CD8-positive, alpha-beta T cell (primary cell): ENCODE measurements at places on chromosomes 5 and 9.

GRCh38 chr5:80070338-80071056, 35.3 kb downstream of the THBS4 start:
- DNase-seq, result no peak

DNA sequence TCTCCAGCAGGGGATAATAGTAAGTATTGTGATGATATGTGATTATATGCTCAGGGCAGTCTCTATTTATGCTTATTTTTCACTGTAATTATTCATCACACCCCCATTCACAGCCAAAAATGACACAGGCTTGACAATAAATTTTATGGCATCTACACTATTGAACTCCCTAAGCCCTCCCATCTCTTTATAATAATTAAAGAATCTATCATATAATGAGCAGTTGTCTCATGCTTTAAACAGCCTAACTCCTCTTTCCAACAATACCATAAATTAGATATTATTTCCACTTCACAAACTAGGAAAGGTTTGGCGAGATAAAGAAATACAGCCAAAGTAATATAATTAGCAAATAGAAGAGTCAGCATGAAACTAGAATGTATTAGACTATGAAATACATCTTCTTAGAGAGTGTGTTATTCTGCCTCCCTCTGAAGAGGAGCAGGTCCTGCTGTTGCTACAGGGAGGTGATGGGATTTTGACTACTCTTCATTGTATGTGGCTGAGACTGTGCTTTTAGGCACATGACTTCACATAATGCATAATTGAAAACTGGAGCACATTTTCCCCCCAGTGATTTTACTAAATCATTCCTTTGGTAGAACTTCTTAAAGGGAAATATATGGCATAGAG, 488.8 kb downstream of the HTR1A start:
- DNase-seq, result no peak

- DNase-seq, result no peak
Measured at GRCh38 chr9:132006677-132007370, 72.8 kb downstream of the MED27 start.

DNA sequence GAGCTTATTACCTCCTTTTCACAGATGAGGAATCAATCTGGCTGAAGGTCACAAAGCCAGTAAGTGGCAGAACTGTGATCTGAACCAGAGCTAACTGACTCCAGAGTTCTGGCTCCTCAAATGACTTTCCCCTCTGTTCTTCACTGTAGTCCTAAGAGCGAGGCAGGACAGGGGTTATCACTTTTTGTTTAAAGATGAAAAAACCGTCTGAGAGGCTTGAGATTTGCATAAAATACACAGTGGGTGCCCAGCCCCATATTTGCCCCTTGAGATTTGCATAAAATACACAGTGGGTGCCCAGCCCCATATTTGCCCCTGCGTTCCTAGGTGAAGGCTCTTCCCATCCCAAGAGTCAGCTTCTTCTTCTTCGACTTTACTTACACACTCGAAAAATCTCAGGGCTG, 667 bp downstream of the FBXO10 start:
- DNase-seq, result no peak

- no peak for DNase-seq
Measured at GRCh38 chr9:132634327-132634726, 35.5 kb downstream of the DDX31 start.

DNA sequence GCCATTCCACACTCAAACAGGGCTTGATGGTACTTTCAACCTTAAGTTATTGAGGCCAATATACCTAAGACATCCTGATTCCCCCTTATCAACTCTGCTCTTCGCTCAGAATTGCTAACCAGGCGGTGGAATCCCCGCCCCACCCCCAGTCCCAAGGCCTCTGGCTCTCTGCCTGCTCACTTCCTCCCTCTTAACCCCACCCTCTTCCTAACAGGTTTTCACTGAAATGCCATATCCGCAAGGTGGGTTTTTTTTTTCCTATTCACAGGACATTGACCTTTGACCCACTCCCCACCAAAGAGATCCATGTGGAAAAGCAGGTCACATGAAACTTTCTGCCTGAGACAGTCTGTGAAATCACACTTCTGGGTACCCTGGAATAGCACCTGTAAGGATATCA, 66.6 kb upstream of the IFNK start:
- no peak for DNase-seq

GRCh38 chr9:38171926-38172325, 102.9 kb upstream of the SHB start:
- DNase-seq, result no peak

DNA sequence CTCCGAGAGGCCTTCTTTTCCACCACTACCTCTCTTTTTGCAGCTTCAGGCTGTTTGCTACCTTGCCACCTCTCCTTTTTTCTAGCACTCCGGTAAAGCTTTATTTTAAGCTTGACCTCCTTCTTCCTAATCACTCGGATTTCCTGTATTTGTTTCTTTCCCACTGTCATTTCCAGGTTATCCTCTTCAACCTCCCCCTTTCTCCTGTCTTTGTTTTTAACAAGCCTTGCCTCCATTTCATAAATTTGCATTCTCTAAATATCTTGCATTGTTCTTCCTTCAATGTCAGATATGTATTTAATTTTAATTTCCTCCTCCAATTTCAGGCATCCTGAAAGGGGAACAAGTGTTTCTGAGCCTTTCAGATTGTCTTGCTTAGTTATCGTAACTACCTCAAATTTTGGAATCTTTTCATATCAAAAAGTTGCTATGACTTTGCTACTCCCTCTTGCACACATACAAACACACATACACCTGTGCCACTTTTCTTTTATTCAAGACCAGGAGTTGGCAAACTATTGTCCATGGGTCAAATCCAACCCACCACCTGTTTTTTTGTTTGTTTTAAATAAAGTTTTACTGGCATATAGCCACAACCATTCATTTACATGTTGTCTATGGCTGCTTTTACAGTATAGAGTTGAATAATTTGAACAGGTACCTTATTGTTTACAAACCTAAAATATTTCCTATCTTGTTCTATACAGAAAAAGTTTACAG, 22.7 kb downstream of the DPYSL3 start:
- DNase-seq, result no peak

GRCh38 chr5:38557308-38557710, 863 bp upstream of the LIFR start:
- DNase-seq, result no peak

GRCh38 chr5:36722900-36723299, 116.5 kb downstream of the SLC1A3 start:
- DNase-seq, result no peak

DNA sequence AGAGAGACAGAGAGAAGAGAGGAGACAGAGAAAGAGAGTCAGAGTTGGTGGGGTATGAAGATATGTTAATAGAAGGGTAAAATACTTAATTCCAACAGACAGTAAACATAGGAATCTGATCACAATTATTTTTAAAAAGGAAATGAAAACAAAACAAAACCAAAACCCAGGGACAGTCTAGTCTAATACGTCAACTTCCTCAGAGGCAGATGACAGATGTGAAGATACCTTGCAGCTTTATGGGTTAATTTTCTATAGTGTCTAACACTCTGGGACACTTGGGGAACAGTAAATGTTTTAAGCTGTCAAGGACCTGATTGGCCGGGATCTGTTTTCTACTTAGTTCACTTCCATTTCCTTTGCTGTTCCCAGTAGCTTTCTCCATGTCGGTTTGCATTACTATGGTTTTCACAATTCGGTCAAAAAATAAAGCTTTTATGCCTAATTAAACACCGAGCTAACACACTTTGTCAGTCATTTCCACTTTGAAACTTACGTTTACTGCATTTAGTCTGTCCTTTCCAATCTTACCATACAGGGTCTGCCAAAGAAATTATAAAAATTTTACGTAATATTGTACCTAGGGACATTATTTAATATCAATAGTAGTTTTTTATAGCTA, 216.5 kb downstream of the MCTP1 start:
- DNase-seq, result no peak

DNA sequence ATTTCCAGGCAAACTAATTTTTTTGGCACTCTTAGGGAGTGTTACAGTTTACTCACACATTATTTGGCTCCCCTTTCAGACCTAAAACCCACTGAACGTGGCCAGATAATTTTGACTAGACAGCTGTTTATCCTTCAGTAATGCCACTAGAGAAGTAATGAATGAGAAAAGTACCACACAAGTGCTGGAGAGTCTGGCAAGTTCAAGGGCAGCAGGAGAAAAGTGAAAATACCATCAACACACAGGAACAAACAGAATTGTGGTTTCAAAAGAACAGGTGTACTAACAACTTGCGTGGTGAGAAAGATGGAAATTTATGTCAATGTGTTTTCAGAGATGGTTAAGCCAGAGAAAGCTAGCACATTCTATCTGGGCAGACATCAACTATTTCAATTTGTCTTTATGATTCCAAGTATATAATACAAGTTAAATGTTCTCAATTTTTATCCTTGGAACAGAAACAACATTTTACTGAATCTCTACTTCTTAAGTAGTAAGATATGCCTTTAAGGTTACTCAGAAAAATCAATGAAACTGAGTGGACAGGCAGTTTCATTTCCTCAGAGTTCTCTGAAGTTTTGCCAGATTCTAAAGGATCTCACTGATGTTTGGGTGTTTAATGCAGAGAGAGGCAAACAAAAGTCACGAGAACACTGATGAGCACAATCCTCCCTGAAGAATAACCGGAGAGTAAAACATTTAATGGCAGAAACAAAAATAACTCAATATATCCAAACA, 91.0 kb downstream of the ARSB start:
- DNase-seq, result no peak

DNA sequence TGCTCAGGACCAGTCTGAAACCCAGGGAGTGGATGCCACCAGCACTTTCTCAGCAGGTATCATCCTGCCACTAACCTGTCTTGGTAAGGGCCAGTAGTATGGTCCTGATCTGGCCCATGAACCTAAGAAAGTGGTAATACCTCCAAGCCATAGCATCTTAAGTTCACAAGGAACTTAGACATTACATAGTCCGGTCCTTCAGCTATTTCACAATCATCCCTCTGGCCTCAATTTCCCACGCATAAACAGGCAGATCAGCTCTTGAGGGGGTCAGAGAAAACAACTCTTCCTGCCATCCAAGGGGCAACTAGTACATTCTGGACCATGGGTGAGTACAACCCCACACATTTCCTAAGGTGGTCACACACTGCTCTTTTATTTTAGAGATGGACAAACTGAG, 88.2 kb downstream of the PPIC start:
- DNase-seq, result no peak

DNA sequence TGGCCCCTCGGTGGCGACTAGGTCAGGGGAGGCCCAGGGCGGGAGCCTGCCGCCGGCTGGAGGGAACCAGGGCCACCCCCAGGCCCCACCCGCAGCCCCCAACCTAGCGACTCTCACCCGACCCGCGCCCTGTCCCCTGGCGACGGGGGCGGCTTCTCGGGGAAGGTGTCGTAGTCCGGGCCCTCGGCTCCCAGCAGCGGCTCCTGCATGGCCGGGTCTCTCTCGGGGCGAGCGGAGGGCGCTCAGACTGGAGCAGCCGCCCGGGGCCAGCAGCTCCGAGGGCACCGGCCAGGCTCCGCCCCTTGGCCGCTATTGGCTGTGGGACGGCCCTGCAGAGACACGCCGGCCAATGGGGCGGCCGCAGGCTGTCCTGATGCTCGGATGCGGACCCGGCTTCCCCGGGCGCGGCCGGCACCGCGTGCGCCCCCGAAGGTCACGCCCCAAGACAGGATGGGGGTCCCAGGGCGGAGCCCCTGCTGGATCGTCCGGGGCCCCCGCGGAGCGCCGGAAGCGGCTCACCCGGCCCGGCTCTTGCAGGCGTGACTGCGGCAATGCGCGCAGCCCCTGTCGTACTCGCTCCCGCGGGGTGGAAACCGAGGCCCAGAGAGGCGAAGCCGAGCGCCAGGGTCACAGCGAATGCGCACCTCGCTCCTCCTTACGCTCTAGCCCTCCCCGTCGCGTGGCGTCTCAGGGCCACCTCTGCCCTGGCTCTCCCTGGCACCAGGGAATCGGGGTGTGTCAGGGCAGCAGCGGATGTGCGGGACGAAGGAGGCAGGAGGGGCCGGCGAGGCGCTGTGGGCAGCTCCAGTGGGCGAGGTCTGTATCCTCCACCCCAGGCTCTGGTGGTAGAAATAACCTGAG, at the start of gene SLC2A6:
Gene SLC2A6 (minus strand): TSS at position 249 of the 861 bp plus-strand sequence. CDS start 40 bp downstream, at position 209.
- DNase-seq, result peak; percentile 74

- no peak for DNase-seq
Measured at GRCh38 chr5:14873093-14873492, 1.5 kb upstream of the ANKH start.

- no peak for DNase-seq
Measured at GRCh38 chr5:139340051-139340450, 1.6 kb upstream of the PAIP2 start.

GRCh38 chr5:32916648-32917047, 205.5 kb downstream of the NPR3 start:
- no peak for DNase-seq

DNA sequence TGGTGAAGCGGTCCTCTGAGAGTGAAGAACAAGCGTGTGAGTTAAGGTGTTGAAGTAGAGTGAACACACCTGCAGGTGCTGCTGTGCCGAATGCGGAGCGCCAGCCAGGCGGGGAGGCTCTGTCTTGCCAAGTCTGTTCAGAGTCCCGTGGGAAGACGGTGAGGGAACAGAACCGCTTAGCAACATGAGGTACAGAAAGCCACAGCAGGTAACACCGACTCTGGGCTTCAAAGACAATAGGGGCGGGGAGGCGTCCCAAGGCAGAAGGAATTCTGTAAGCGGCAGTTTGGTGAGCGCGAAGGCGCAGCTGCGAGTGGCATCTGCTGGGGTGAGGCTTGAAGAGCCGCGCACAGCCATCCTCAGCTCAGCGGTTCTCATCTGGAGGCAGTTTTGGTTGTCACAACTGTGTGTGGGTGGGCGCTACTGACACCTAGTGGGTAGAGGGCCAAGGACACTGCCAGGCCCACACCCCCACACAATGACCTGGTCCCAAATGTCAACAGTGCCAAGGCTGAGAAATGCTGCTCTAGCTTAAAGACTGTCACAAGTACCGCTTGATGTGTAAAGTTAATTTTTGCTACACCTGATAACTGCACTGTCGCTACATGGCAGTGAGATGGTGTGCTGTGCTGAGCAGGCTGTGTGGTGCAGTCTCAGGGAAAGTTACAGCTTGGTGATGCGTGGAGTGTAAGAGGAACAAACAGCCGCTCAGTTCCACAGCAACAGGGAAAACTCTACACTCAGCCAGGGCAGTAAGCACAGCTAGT, 67.4 kb upstream of the TBC1D9B start:
- no peak for DNase-seq

- DNase-seq, result peak; percentile 94
Measured at GRCh38 chr9:136902259-136902821, 16.0 kb downstream of the TRAF2 start.

GRCh38 chr5:83554686-83555085, 83.1 kb downstream of the VCAN start:
- no peak for DNase-seq
